ENCODE measurements at places on chromosomes 5 and 9.

DNA sequence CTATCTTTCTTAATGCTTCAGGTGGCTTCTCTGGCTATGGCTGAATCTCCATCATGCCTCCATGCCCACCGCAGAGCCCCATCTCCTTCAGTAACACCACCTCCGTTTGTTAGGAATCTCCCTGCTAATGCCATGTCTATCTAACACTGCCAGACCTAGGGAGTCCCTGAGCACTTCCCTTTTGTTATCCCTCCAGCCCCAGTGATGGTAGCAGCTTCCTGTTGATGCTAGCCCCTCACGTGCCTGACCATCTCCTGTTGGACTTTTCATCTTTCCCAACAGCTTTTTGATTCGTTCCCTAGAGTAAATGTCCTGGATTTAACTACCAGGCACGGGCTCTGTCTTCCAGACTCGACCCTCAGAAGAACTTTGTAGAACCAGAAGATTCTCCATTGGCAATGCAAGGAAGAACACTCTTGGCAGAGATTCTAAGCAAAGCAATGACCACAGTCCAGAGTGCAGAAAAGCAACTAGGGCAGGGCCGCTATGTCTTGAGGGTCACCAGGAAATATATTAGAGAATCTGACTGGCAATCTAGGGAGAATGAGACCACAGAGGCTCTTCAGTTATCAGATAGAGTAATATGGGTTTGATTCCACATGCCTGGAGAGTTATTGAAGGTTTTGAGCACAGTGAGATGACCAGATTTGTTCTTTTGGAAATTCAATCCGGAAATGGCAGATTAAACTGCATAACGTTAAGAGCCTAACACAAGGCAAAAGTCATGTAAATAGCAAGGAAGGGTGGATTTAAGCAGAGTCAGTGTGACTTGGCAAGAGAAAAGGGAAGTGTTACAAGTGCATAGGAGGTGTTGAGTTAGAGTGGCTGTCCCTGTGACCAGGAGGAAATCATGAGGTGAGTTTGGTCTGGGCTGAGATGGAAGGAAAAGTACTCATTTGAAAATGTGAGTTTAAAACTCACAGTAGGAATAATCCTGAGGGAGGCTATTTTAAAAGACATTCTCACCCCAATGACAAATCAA lies 555.2 kb downstream of the ACTL7B start:
- no peak for DNase-seq

- peak; percentile 36 for DNase-seq
Measured at GRCh38 chr5:129905473-129906176, 1.4 kb downstream of the CHSY3 start.

- DNase-seq, result no peak
Measured at GRCh38 chr5:143198332-143198731, 205.2 kb downstream of the NR3C1 start.

DNA sequence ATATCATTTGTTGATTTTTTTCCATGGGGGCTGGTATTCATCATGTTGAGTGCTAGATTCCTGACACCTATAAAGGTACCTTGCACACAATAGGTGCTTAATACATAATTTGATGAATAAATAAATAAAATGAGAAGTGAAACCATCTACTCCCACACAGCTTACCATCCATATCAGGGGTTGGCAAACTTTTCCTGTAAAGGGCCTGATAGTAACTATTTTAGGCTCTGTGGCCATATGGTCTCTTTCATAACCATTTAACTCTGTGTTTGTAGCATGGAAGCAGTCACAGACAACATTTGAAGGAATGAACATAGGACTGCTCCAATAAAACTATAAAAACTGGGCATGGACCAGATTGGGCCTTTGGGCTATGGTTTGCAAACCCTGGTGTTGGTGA lies 100.3 kb downstream of the GCNT1 start:
- no peak for DNase-seq
